ENCODE measurements at places on chromosomes 2 and 18.
A peak's percentile ranks its signal among the peaks of the same experiment; 100 is the strongest.

DNA sequence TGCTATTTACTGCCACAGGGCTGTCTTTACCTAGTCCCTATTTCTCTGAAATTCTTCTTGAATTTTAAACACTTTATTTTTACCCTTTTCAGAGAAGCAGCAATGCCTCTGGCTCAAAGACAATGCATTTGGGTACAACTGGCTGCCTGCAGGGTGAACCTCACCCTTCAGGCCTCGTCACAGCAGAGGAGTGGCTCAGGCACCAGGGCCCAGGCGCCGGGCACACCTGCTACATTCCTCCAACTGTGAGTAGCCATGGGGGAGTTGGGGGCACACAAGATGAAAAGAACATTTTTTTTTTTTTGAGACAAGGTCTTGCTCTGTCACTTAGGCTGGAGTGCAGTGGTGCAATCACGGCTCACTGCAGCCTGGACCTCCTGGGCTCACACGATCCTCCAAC lies 74.9 kb upstream of the KCNE4 start:
- DNase-seq, result no peak

DNA sequence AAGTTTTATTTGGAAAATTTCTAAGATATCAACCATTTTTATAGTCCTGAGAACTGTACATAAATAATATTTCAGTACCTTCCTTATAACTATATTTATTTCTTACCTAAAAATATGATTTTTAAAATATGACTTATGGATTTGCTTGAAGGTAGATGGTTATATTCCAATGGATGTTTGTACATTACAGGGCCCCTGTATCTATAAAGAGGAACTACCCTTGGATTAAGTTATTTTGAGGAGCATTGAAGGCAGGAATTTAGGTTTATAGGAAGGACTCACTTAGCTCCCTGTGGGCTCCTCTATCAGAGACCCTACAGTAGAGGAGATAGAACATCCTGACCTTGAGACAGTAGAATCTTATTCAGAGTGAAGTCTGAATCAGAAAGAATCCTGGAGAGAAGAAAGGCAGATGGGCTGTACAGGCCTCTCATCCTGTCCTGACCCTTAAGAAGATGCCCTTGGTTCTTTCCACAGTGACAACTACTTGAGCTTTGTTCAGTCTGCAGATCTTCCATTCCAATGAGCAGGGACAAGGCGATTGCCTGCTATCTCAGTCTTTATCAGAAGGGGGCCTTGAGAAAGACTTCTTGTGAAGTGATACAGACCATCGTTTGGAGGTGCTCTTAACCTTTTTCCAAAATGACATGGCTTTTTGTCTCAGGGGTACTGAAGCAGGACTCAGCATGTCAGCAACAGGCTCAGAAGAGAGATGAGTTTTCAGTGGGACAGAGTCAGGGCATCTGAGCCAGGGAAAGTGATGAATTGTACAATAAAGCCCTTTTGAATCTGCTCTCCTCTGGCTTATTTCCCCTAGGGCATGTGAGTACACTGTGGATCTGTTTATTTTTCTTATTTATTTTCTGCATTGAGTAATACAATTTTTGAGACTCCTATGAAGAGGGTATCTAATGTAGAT lies 20.9 kb downstream of the OXER1 start:
- no peak for DNase-seq

DNA sequence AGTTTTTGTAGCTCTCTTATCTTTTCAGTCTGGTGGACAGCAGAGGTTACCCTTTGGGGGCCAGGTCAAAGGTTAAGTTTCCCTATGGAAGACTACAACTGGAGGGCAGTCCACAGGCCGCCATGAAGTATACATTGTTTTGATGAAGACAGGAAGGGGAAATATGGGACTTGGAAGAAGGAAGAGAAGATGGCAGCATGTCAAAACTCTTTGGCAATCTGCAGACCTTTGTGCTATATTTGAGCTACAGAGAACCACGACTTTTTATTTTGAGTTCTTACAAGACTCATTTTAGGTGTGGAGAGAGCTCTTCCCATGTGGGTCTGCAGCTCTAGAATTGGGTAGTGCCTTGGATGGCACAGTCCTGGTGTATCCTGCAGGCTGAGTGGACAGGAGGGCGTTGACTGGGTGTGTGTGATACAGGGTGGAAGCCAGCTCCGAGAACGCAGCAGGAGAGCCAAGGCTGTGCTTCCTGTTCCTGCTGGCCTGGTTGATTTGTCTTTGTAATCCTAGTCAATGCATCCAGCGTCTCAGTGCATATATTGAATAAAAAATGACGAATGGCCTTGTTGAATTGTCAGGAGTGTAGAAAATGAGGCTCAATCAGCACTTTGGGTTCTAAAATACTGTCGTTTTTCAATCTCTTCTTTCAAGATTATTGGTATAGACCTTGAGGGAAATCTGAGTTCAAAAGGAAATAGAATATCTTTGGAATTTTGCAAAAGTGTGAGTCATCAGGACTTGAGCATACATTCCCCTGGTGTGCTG lies 11.5 kb downstream of the ITGA6 start:
- peak; percentile 22 for DNase-seq

DNA sequence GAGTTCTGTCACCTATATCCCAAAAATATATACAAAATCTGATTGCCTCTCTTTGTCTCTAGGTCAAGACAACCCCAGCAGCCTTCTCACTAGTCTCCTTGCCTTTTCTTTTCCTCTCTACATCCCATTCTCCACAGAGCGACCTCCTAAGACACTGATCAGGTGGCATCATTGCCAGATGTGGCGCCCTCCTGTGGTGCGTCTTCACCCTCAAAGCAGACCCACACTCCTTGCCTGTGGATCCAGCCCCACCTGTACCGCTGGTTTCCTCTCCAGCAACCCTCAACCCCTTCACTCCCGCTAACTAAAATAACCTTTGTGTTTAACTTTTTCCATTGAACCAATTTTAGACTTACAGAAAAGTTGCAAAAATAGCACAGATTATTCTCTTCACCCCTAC lies 273.3 kb downstream of the GLI2 start:
- no peak for DNase-seq

DNA sequence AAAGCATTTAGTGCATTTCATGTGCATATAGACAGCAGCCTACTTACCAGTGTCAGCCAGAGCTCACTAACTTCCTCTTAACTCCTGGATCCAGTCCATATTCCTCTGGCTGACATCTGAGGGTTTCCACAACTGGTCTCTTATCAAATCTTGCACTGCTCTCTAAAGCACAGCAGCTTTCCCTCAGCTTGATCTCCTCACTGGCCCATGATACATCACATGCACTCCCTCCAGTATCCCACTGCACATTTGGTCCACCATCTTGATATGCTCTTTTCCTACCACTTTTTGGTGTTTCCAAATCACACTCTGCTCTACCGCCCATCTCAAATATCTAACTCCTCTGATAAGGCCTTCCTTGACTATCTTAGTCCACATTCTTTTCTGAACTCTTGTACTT lies 105.0 kb upstream of the ZFP36L2 start:
- no peak for DNase-seq

DNA sequence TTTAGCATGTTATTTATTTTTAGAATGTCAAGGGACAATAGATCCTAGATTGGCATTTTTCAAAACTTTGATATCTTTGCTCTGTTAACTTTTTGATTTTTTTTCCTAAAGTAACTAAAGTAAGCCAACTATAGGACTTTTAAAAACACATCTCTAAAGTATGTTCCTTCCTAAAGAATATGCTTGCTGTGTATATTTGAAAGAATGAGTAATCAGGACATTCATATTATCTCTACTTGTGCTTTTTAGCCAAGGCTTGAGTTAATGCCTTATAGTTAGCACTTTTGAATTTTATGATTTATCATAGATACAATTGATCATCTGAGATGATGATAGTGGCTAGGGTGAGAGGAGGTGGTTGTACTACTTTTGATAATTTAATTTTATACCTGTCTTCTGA lies 93.6 kb downstream of the BABAM2 start:
- no peak for DNase-seq

DNA sequence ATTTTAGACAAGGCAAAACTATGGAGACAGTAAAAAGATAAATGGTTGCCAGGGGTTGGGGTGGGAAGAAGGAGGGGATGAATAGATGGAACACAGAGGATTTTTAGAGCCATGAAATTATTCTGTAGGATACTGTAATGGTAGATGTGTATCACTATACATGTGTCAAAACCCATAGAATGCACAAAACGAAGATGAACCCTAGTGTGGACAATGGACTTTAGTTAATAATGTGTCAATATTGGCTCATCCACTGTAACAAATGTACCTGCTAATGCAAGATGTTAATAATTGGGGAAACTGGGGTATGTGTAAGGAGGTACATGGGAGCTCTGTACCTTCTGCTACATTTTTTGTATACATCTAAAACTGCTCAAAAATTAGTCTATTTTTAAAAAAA lies 1.8 kb upstream of the CD302 start:
- DNase-seq, result no peak

DNA sequence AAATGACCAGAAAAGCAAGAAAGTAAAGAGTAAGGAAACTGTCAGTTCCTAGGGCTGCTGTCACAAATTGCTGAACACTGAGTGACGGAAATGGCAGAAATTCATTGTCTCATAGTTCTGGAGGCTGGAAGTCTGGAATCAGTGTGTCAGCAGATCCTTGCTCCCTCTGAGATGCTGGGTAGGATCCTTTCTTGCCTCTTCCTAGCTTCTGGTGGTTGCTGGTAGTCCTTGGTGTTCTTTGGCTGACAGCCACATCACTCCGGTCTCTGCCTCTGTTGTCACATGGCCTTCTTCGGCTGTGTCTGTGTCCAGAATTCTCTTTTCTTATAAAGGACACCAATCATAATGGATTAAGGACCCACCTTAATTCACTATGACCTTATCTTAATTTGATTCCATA lies 21.9 kb downstream of the PLEKHB2 start:
- no peak for DNase-seq
